ENCODE measurements at places on chromosomes 5 and 9. TPM values are rescaled to one million over a fixed set of nuclear protein-coding genes. Genes with fewer than 3 reads are reported as not detected.

The WDR31 gene
- 1.4 TPM for total RNA-seq

The SPINK5 gene
- total RNA-seq: not detected

The LRRC19 gene
- total RNA-seq: under 0.01 TPM

The SHC3 gene
- total RNA-seq: 0.36 TPM

The CDH6 gene
- total RNA-seq: 9.4 TPM

The NRG2 gene
- total RNA-seq: 0.72 TPM

The CDH12 gene
- not detected for total RNA-seq

The SPAAR gene
- 0.72 TPM for total RNA-seq

The PDLIM4 gene
- total RNA-seq: 47.7 TPM

The SPINK6 gene
- not detected for total RNA-seq

The CD72 gene
- 2.7 TPM for total RNA-seq

The PFN3 gene
- total RNA-seq: not detected

DNA sequence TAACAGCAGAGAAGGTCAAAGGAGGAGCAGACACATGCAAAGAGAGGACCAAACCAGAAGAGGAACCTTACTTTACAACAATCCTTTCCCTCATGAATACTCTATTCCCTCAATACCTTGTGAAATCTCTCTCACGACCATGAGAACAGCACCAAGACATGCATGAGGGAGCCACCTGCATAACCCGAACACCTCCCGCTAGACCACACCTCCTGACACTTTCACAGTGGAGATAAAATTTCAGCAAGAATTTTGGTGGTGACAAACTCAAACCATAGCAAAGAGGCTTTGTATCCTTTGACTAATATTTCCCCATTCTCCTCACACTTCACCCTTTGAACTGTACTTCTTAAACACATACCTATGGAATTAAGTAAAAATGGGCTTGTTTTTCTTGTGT lies 101.7 kb downstream of the RORB start:
- DNase-seq: no peak

DNA sequence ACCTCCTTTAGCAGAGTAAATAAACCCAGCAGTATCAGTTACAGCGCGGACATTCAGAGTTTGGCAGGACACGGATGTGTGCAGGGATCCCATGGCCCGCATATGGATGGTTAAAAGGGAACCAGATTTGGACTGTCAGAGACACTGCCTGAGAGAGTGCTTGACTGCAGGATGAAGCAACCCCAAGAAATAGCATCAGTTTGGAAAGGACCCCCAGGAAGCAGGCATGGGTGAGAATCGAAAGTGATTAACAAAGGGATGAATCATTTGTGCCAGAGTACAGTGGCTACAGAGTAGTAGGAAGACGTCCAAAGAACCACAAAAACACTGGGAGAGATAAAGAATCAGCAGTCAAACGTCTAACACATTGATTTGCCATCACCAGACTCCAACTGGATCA lies 5.5 kb downstream of the C7 start:
- no peak for DNase-seq

DNA sequence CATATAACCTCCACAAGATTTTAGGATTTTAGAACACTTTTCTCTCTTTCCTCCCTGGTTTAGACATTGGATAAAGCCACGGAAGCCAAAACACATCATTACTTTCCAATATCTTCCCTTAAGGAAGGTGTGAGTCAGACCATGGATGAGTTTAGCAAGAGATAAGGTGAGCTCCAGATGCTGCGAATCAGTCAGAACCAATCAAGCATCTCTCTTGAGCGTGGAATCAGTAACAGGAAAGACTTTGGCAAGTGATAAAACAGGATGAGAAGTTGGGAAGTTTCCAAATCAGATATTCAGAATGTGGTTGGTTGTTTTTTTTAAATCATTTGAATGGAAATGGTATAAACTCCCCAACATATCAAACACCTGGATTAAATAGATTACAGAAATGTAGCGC lies 397.8 kb downstream of the EFNA5 start:
- no peak for DNase-seq

GRCh38 chr5:33905381-33905780 lies 13.6 kb upstream of the ADAMTS12 start:
- DNase-seq: no peak

GRCh38 chr5:16871746-16872339 lies 64.2 kb downstream of the MYO10 start:
- peak; percentile 81 for DNase-seq

DNA sequence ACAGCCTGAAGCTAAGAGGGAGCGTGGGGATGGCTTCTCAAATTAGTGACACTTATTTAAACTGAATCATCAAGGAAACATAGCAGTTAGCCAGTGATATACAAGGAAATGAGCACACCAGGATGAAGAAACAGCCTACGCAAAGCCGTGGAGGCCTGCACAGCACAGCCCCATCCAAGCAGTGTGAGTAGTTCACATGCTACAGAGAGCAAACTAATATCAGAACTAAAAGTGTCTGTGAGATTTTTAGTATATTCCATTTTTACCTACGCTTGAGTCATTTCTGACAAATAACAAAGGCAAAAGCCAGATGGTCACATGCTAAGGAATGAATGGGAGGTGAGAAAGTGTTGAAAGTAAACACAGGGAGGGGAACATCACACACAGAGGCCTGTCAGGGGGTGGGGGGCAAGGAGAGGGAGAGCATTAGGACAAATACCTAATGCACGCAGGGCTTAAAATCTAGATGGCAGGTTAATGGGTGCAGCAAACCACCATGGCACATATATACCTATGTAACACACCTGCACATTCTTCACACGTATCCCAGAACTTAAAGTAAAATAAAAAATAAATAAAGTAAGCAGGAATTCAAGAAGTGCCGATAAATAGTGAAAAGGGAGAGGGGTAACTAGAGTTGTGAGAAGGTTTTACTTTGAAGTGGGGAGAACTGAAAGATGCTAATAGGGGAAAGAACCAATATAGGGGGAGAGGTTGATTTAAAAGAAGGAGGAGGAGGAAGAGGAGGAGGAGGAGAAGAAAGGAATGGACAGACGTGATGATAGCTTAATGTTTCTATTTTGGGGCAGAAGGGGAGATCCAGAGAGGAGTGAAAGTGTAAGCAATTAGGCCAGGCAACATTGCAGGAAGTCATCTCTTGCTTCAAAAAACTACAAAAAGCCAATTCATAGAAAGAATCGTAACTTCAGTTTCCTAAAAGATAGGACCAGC lies 100.9 kb upstream of the PTGER4 start:
- DNase-seq: no peak

GRCh38 chr5:66015196-66015960 lies 89.0 kb downstream of the ERBIN start:
- DNase-seq: no peak

DNA sequence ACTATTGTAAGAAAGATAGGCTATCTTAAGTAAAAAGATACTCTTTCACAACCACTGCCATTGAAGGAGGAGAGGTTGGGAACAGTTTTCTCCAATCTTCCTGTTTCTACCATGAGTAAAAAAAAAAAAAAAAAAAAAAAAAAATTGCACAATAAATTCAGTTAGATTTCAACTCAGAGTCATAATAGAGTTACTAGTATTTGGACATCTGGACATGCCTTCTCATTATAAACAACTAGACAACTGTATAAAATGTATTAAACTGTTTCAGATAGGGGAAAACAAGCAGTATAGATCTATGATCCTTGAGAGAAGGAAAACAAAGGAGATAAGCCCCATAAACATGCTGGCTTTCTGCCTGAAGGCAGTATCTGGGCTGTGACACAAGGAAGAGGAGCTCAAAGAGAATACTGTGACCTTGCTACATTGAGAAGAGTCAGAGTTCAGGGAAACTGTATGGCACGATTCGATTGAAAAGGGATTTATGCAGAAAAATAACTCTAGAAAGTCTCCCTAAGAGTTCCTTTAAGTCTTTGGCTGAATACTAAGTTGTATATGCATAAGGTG lies 249.2 kb upstream of the POU5F2 start:
- DNase-seq: no peak

- no peak for DNase-seq
These were observed 12.1 kb downstream of the TGFBI start for GRCh38 chr5:136040746-136041415.

- no peak for DNase-seq
These were observed 128.8 kb downstream of the EGFLAM start for GRCh38 chr5:38387161-38387560.

- DNase-seq: no peak
These were observed 929.9 kb downstream of the TLE4 start for GRCh38 chr9:80501635-80502034.

GRCh38 chr9:73200694-73201452 lies 49.2 kb downstream of the ANXA1 start:
- no peak for DNase-seq

DNA sequence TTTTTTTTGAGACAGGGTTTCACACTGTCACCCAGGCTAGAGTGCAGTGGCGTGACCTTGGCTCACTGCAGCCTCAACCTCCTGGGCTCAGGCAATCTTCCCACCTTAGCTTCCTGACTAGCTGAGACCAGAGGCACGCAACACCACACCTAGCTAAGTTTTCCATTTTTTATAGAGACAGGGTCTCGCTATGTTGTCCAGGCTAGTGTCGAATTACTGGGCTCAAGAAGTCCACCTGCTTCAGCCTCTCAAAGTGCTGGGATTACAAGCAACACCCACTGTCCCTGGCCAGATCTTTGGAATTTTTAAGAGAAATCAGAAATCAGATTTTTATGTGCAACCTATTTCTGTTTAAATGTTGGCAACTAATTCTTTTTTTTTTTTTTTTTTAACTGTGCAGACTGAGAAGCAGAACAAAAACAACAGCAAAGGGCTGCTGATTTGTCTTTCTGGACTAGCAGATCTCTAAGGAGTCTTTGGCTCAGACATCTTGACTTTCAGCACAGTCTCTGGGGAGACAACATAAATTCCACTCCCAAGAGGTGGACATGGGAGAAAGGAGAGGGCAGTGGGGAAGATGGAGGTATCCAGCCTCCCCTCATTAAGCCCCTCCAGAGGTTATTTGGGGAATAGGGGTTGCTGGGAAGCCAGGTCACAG lies 54.4 kb upstream of the FABP6 start:
- DNase-seq: peak; percentile 78

GRCh38 chr5:151295791-151296477 lies 7.6 kb downstream of the SLC36A3 start:
- DNase-seq: no peak

DNA sequence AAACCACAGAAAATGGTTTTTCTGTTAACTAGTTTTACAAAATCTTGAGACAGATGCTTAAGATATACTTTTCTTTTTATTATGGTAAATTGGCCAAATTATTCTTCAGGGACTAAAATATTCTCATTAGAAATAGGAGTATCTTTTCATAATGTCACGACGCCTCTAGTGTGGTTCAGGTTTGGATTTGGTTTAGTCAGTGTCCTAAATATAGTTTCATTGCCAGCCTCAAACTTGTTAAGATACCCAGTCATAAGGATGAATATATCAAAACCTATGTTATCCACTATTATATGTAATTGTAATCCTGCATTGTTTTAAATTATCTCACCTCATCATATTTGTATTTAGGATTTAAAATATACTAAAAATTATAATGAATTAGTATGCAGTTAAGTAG lies 13.7 kb downstream of the NDUFAF2 start:
- no peak for DNase-seq

GRCh38 chr5:74903165-74903787 lies 37.1 kb upstream of the FAM169A start:
- peak; percentile 54 for DNase-seq

DNA sequence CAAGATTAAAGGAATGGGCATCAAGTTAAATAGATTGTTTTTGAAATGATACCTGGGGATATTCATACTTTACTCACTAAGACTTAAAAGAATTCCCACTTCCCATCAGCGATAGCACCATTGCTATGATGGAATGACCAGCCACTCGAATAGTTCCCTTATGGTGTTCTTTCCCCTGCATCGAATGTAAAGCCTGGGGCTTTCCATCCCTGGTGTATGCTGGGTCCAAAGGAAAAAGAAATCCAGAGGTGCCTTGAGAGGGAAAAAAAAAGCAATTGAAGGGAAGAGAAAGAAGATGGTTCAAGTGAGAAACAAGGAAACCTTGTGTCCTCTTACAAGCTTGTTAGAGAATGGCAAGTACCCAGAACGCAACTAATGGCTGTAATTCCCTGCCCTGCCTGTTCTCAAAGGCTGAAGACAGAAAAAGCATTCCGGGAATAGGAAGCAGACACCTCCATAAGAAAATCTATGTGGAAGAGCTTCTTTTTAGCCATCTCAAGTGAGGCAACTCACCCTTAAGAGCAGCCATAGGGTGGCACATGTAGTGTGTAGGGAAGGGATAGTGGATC lies 351.1 kb upstream of the DAB2 start:
- DNase-seq: no peak

DNA sequence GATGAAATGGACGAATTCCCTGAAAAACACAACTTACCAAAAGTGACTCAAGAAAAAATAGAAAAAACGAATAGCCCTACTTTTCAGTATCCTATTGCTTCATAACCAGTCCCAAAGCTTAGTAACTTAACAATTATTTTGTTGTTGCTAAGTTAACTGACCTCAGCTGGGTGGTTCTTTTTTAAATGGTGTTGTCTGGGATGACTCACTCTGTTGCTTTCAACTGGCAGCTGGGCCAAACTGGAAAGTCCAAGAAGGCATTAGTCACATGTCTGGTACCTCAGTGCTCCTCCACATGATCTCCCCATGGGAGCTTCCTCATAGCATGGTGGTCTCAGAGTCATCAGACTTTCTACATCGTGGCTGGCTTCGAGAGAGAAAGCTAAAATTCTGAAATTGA lies 47.8 kb upstream of the ADAMTS2 start:
- DNase-seq: peak; percentile 91

DNA sequence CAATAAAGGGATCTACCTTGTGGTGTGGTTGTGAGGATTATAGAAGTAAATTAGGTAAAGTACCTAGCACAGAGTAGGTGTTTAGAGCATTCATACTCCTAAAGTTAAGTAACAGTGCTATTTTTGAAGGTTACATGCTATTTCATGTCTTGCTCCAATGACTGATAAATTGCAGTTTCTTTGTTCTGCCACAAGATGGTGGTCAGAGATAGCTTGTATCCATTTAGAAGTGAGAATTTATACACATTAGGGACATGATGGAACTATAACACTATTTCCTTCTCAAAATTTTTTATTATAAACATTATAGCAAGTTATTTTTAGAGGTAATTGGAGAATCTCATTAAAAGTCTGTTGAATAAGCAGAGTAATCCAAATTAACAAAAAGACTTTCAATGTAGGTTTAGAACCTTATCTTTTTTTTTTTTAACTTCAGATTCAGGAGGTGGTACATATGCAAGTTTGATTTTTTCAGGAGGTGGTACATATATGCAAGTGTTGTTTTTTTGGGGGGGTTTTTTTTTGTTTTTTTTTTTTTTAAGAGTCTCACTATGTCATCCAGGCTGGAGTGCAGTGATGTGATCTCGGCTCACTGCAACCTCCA lies 17.1 kb downstream of the MTREX start:
- DNase-seq: no peak

GRCh38 chr5:154999865-155000264 lies 13.7 kb upstream of the KIF4B start:
- no peak for DNase-seq

- no peak for DNase-seq
These were observed 1.6 kb downstream of the URM1 start for GRCh38 chr9:128372784-128373183.

All from osteoblast (primary cell).